ENCODE measurements at places on chromosomes 2 and 18. TPM values are rescaled to one million over a fixed set of nuclear protein-coding genes. Genes with fewer than 3 reads are reported as not detected.

Gene CACNB4
- polyA plus RNA-seq = 3.1 TPM

Gene ACTG2
- polyA plus RNA-seq = 8.1 TPM

Gene RUFY4
- 0.20 TPM for polyA plus RNA-seq

Gene HOXD10
- 0.21 TPM for polyA plus RNA-seq

Gene CROCC2
- polyA plus RNA-seq = 0.26 TPM

Gene SERPINB4
- polyA plus RNA-seq = 0.23 TPM

Gene ASAP2
- polyA plus RNA-seq = 19.4 TPM

Gene UCN
- 1.4 TPM for polyA plus RNA-seq

Gene ST6GAL2
- 5.5 TPM for polyA plus RNA-seq

Gene CNDP1
- polyA plus RNA-seq = 0.10 TPM

Gene GALNT14
- 2.9 TPM for polyA plus RNA-seq

DNA sequence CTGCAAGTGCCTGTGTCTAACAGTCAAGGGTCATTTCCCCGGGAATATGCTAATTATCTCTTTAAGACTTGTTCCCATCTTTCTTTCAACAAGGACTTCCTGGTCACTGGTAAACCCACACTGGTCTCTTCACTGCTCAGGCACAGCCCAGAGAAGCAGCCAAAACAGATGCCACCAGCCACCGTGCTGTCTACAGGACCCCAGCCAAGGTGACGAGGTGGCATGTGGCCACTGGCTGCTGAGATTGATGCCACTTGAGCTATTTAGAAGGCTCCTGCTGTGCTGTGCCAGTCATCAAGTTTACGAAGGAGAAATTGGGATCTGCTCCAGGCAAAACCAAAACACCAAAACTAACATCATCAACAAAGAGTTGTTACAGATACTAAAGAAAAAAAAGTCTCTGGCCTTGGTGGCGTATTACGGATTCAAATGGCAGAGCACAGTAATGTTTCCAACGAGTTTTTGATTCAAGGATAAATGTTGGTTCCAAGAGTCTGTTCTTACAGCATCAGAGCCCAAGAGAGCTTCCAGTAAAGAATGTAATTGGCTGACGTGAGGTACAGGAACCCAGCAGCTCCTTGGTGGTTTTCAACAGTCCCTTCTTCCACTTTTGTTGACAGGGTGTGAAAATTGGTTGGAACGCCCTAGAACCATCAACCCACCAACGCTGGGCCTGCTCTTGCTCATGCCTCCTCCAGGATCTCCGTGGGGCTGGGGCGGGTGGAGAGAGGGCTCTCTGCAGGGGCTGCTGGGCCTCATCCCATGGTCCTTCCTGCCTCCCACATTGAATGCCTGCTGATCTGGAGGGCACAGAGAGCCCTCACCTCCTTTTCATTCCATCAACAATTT, 63.7 kb upstream of the ZCCHC2 start:
- no peak for DNase-seq
- peaks cover 5% of the 10 kb centered on the region for H3K27me3 ChIP-seq
- no peak overlapping the region for H3K27ac ChIP-seq

- peak overlapping the region; percentile 18 for H3K27ac ChIP-seq
- peaks cover 9% of the 10 kb centered on the region for H3K36me3 ChIP-seq
- peak; percentile 71 for DNase-seq
- H3K4me3 ChIP-seq = no peak overlapping the region
- H3K27me3 ChIP-seq = no peaks in the 10 kb centered on the region
- H3K4me1 ChIP-seq = peaks cover 21% of the 10 kb centered on the region
These were observed 110.2 kb upstream of the ITGB6 start for GRCh38 chr2:160310118-160310828.

GRCh38 chr2:158575051-158575635, 118.4 kb downstream of the PKP4 start:
- H3K4me3 ChIP-seq = no peak overlapping the region
- DNase-seq = no peak
- no peaks in the 10 kb centered on the region for H3K27me3 ChIP-seq
- no peaks in the 10 kb centered on the region for H3K4me1 ChIP-seq

DNA sequence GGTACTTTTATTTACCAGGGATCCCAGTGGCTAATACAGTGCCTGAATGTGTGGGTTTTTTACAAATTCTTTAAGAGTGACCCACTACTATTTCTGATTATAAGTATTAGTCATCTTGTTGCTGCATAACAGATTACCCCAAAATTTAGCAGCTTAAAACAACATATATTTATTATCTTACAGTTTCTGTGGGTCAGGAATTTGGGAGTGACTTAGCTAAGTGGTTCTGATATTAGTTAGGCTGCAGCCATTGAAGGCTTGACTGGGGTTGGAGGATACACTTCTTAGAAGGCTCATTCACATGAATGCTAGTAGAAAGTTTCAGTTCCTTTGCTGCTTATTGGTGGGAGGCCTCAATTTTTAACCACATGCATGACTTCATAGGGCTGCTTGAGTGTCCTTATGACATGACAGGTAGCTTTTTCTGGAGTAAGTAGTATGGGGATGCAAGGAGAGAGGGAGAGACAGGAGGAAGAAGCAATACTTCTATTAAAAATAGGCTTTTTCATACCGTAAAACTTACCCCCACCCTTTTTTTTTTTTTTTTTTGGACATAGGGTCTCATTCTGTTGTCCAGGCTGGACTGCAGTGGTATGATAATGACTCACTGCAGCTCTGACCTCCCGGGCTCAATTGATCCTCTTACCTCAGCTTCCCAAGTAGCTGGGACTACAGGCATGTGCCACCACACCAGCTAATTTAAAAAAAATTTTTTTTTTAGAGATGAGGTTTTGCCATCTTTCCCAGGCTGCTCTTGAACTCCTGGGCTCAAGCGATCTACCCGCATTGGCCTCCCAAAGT, 13.3 kb upstream of the POLE4 start:
- H3K27me3 ChIP-seq = no peaks in the 10 kb centered on the region
- DNase-seq = no peak
- H3K4me1 ChIP-seq = no peaks in the 10 kb centered on the region
- H3K27ac ChIP-seq = no peak overlapping the region

- H3K27me3 ChIP-seq = no peaks in the 10 kb centered on the region
- no peak overlapping the region for H3K4me3 ChIP-seq
- no peak overlapping the region for H3K27ac ChIP-seq
- no peak for DNase-seq
These were observed 8.4 kb upstream of the ZAP70 start for GRCh38 chr2:97704989-97705388.

GRCh38 chr2:55489467-55490062, 30.0 kb upstream of the CFAP36 start:
- no peaks in the 10 kb centered on the region for H3K36me3 ChIP-seq
- H3K27me3 ChIP-seq = no peaks in the 10 kb centered on the region
- peaks cover 4% of the 10 kb centered on the region for H3K4me1 ChIP-seq
- H3K27ac ChIP-seq = no peak overlapping the region
- H3K4me3 ChIP-seq = no peak overlapping the region

DNA sequence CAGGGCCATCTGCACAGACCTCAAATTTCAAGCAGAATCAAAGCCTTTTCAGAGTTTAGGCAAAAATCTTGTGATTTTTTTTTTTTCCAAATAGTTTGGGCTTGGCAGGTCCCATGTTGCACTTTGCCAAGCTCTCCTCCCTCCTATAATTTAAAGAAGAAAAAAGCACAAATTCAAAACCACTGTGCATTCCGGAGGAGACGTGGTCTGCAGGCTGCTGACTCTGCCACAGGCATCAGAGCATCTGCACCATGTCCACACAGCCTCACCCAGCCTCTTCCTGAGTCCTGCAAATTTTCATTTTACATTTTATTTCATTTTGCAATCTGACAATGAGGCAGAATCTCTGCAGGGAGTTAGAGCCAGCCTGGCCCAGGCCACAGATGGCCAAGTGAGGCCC, 15.7 kb upstream of the GPC1 start:
- peaks cover 4% of the 10 kb centered on the region for H3K4me1 ChIP-seq
- no peak overlapping the region for H3K27ac ChIP-seq
- no peak for DNase-seq

DNA sequence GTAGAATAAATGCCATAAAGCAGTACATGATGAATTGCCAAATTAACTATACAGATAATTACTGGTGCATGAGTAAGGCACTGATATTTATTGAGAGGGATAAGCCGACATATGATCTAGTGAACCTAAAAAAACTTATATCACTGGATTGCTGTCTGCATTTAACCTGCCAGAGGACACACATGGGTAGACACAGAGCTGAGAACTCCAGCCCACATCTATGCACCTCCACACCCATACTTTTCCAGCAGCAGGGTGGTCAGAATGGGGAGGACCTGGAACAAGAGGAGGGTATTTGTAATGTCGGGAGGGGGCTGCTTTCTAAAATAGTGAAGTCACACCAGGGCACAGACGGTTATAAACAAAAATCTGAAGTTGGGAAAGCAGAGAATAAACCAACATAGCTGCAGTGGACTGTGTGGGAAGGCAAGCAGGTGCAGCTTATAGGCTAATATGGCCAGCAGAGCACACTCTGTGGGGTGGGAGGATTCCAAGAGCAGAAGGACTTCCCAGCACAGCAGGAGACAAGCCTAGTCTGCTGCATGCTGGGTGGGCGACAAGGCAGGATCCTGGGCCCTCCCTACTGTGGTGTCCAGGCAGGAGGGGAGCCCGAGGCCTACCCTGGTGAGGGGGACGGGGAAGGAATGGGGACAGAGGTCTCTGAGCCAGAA, 17.2 kb downstream of the ST3GAL5 start:
- no peak overlapping the region for H3K4me3 ChIP-seq
- DNase-seq = no peak
- H3K27ac ChIP-seq = no peak overlapping the region
- H3K4me1 ChIP-seq = peaks cover 3% of the 10 kb centered on the region
- H3K27me3 ChIP-seq = no peaks in the 10 kb centered on the region

- peak overlapping the region; percentile 69 for H3K27ac ChIP-seq
- DNase-seq = peak; percentile 95
- H3K27me3 ChIP-seq = no peaks in the 10 kb centered on the region
- no peak overlapping the region for H3K4me3 ChIP-seq
- H3K36me3 ChIP-seq = no peaks in the 10 kb centered on the region
These were observed 108.5 kb upstream of the COL5A2 start for GRCh38 chr2:189287982-189288521.

DNA sequence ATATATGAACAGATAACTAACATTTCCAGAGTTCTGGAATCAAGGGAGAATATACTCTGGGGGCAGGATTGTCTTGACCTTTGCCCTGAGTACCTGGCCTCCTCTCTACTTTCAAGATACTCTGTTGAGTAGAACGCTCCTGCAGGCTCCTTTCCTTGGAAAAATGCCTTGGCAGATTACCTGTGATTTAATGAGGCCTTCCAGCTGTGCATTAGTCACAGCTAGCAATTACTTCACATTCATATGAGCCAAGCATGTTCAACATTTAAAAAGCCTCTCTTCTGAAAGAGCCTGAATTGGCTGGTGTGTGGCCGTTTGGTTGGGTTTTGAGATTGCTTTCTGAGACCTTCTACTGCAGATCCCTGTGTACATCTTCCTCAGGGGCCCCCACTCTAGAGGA, 142.2 kb downstream of the PLCL1 start:
- no peaks in the 10 kb centered on the region for H3K36me3 ChIP-seq
- peaks cover 4% of the 10 kb centered on the region for H3K4me1 ChIP-seq
- no peaks in the 10 kb centered on the region for H3K27me3 ChIP-seq
- H3K27ac ChIP-seq = no peak overlapping the region

DNA sequence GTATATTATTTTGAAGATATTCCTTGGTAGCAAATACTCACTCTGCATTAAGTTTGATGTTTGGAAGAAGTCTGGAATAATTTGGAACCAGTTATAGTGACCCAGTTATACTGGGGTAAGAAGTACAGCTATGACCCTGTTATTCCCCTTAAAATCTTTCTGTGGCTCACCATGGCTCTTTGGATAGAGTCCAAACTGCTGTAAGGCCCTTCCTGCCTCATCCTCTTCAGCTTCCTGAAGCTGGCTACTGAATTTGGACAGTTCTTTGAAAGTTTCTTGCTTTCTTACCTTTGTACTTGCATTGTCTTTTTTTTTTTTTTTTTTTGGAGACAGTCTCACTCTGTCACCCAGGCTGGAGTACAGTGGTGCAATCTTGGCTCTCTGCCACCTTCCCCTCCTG, 85.6 kb downstream of the ABI2 start:
- H3K36me3 ChIP-seq = peaks cover 20% of the 10 kb centered on the region
- H3K27me3 ChIP-seq = no peaks in the 10 kb centered on the region
- no peak overlapping the region for H3K27ac ChIP-seq

DNA sequence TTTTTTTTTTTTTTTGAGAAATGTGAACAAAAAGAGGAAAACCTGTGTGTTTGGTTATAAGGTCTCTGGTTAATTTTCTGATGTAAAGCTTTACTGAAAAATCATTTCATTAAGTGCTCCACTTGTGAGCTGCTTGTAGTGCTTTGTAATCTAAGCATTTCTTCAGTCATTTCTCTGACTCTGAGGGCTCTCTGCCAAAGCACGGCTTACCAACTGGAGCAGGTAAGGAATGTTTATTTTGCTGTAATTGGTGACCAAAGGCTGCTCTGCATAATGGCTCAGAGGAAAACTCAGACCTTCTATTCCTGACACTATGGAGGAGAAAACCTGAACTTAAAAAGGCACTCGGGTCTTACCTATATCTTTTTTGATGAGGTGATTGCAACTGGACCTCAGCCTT, 848.8 kb downstream of the MBD2 start:
- H3K27me3 ChIP-seq = no peaks in the 10 kb centered on the region
- no peak for DNase-seq

DNA sequence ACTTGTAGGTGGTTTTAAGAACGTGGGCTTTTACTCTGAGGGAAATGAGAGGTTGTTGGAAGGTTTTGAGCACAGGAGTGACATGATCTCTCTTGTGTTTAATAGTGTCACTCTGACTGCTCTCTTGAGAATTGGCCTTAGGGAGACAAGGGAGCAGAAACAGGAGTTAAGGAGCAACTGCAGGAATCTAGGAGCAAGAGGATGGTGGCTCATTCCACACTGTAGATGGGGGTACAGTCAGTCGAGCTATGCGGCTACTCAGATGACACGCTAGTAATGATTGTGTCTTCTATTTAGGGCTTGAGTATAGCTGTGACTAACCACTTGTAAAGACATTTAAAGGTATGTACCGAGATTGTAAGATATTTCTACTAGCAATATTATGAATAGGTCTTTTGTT, 87.4 kb downstream of the RPRM start:
- no peak overlapping the region for H3K4me3 ChIP-seq
- H3K36me3 ChIP-seq = no peaks in the 10 kb centered on the region
- DNase-seq = peak; percentile 29
- H3K4me1 ChIP-seq = no peaks in the 10 kb centered on the region
- H3K27ac ChIP-seq = no peak overlapping the region

DNA sequence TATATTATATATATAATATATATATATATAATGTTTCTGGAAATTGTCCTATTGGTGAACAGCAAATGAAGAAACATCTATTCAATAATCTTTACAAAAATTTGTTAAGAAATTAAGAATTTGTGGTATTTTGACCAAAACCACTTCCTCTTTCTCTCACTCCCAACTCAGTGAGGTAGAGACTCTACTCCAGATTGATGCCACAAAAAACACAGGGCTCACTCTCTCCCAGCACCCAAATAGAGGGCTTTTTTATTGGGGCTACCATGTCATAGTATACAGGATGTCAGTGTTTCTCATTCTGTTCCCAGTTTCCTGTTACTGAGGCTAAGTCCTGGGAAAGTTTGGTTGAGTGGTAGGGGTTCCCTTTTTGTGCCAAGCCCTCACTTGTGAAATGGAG, 1155.4 kb downstream of the BCL11A start:
- H3K36me3 ChIP-seq = no peaks in the 10 kb centered on the region
- no peak overlapping the region for H3K4me3 ChIP-seq
- H3K27ac ChIP-seq = no peak overlapping the region
- H3K27me3 ChIP-seq = no peaks in the 10 kb centered on the region

- H3K36me3 ChIP-seq = peaks cover 42% of the 10 kb centered on the region
- no peak overlapping the region for H3K27ac ChIP-seq
- DNase-seq = no peak
These were observed 63.4 kb downstream of the COL6A3 start for GRCh38 chr2:237350597-237350996.

- no peaks in the 10 kb centered on the region for H3K4me1 ChIP-seq
- no peak overlapping the region for H3K27ac ChIP-seq
- no peaks in the 10 kb centered on the region for H3K27me3 ChIP-seq
These were observed 355.6 kb downstream of the STK39 start for GRCh38 chr2:167891841-167892240.

All from muscle of leg (tissue), 16 donors.